ENCODE measurements at places on chromosomes 2 and 18.

GRCh38 chr2:56613254-56613653 is 429.5 kb downstream of the CCDC85A start:
- DNase-seq = no peak

DNA sequence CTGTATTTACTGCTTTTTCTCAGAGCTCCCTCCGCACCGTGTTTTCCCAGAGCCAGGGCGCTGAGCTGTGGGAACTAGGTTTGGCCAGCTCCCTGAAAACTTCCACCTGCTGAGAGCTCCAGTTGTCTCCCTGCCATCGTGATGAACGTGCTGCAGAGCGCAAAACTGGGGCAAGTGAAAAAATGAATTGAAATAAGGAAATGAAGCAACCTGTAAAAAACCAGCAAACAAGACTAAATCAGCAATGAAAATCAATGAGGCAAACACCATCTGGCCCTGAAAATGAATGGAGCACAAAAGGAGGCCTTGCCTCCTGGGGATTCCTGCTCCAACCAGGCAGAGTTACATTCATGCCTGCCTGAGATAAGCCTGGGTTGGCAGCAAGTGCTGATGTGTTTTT is 129.9 kb downstream of the MARCHF4 start:
- no peak for DNase-seq

- DNase-seq = no peak
Measured at GRCh38 chr18:7633171-7633570, 66.1 kb downstream of the PTPRM start.

DNA sequence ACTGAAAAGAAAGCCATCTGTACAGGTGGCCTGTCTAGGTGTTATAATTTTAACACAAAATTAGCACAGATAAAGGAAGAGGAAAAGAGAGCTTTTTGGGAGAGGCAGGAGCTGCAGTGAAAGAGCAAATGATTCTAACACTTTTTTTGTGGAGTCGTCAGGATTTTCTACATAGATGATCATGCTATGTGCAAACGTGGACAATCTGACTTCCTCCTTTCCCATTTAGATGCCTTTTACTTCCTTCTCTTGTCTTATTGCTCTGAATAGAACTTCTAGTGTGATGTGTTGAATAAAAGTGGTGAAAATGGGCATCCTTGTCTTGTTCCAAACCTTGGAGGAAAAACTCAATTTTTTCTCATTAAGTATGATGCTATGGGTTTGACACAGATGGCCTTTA is 334.5 kb downstream of the NBAS start:
- no peak for DNase-seq

GRCh38 chr2:73896362-73897239 is 3.8 kb downstream of the ACTG2 start:
- peak; percentile 17 for DNase-seq

DNA sequence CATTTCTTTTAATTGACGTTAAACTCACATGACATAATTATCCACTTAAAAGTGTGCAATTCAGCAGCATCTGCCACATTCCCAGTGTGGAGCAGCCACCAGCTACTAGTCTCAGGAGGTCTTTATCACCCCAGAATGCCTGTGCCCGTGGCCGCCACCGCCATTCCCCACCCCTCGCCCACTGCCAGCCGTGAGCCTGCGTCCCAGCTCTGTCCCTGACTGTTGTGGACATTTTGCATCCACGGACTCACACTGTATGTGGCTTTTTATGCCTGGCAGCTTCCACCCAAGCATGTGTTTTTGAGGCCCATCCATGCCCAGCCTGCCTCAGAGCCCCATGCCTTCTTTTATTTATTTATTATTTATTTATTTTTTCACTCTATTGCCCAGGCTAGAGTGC is 9.2 kb downstream of the BOK start:
- DNase-seq = no peak

DNA sequence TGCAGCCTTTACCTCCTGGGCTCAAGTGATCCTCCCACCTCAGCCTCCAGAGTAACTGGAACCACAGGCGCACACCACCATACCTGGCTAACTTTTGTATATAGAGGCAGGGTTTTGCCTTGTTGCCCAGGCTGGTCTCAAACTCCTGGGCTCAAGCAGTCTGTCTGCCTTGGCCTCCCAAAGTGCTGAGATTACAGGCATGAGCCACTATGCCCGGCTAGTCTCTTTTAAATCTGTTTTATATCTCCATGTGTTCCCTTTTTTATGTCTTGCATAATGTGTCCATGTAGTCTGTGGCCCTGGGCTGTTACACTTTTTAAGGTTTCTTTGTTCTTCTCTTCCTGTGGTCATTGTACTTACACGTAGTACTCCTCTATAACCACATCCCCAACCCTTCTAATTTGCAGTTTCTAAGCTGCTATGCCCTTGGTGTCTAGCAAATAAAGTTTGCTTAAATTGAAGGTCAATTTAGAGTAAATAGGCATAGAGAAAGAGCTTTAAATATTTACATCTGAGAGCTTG is 168.2 kb downstream of the MCFD2 start:
- DNase-seq = no peak

Measured in activated CD8-positive, alpha-beta memory T cell treated with anti-CD3 and anti-CD28 coated beads for 4 hours (primary cell).